ENCODE measurements at places on chromosomes 13 and 19. TPM values are rescaled to one million over a fixed set of nuclear protein-coding genes. Genes with fewer than 3 reads are reported as not detected.

- peak; percentile 75 for DNase-seq
Observed at GRCh38 chr19:2016041-2016807, 710 bp upstream of the BTBD2 start.

GRCh38 chr19:13016245-13016627, 21.0 kb downstream of the NFIX start:
- DNase-seq, result no peak

DNA sequence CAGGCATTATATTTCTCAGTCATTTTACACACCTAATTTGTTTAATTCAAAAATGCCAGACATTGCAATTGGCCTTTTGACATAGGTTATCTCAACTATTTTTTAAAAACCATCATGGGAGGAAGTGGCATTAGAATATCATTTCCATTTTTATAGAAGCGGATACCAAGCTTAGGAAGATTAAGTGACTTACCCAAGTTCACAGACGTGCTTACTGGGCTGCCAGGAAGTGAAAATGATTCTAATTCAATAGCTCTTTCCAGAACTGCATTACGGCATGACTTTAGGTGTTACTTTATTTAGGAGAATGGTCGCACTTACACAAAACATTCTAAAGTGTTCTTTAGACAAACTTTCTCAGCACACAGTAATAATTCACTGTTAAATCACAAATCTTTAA, 231.9 kb downstream of the KLF12 start:
- DNase-seq, result no peak

- DNase-seq, result no peak
Observed at GRCh38 chr13:25992076-25992475, 59.7 kb downstream of the SHISA2 start.

PSG7 gene
- not detected for total RNA-seq

CYP2A6 gene
- not detected for total RNA-seq

DNA sequence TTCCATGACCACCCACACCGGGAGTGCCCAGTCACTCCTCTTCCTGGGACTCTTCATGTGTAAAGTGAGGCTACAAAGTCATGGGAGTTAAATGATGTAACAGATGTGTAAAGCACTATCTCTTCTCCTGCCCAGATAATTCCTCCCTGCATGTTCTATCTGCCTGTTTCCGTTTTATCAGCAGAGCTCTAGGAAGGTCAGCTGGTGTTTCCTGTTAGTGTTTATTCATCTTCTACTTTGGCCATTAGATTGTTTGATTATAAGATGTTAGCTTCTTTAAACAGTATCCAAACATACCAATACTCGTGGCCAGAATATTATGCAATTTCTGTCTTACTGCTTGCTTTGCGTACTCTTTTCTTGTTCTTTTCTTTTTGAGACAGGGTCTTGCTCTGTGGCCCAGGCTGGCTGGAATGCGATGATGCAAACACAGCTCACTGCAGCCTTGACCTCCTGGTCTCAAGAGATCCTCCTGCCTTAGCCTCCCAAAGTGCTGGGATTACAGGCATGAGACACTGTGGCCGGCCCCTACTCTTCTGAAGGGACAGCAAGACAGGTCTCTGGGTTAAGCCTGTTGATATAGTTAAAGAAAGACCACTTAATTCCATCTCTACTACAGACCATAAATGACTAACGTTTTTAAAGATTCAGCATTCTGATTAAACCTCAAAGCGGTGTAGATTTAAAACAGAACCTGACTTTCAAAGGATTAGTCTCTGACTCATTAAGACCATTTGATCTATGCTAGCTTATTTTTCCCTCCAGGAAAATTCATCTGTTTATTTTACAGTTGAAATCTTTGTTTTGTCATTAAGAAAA, 97.4 kb upstream of the AKAP11 start:
- DNase-seq, result no peak

GRCh38 chr19:35736913-35737886, 5.1 kb downstream of the IGFLR1 start:
- DNase-seq, result no peak

PEG3 gene
- total RNA-seq, result 6.1 TPM

CCDC9 gene
- 27.9 TPM for total RNA-seq

SLC7A9 gene
- 0.28 TPM for total RNA-seq

ATG4D gene
- total RNA-seq, result 36.3 TPM

ZNF17 gene
- total RNA-seq, result 10.8 TPM

DNA sequence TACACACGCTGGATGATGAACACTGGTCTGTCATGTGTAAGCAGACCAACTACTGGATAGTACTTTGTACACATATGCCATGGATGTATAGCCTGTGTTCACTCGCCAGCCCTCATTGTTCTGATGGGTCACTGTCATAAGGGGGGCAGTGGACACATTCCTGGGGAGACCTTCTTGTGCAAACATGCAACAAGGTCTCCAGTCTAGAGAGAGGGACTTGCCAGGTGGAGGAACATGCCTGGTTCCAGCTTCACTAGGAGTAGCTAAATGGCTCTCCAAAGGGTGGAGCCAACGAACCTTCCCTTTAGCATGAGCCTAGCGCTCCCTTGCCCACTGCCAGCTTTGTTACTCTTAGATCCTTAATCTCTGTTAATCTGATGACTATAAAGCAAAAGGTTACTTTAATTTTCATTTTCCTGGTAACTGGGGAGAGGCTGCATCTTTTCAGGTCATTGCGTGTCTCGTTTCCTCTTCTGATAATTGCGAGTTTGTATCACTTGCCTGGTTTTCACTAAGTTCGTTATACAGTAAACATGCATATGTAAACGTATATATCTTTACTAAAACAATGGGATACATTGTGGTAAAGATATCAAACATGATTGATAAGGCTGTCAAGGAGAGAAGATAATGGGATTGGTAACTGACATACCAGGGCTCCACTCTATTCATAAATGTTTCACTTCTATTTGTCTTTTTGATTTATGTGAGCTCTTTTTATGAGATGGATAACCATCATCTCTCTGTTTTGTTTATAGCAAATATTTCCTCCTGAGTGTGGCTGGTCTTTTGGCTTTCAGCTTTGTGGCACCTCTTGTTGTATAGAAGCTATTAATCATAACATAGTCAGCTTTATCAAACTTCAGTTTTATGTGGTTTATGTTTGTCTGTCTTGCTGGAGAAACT, 235.2 kb upstream of the SGCG start:
- DNase-seq, result no peak

- DNase-seq, result no peak
Observed at GRCh38 chr19:47508721-47509120, 6.1 kb downstream of the NAPA start.

ZNF865 gene
- 18.4 TPM for total RNA-seq

DNA sequence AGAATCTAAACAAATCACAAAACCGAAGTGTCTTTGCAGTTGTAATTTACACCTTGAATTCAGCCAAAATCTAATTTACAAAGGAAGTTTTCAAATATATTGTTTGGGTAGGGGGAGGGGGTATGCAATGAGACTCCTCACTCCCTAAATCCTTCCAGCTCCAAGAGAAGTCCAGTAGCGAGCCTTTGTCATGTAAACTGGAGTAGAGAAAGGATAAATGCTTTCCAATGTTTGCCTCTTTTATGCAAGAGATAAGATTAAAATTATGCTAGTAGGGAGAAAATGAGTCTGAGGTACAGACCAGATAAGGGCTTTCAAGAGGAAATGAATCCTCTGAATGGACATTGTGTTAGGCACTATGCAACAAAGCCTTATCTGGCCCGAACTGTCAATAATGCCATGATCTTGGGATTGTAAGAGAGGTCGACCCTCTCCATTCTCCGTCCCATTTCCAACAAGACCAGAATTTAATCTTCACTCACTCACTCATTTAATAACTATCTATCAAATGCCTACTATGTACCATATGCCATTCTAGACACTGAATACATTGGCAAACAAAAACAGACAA, 199.2 kb downstream of the LACC1 start:
- no peak for DNase-seq

GRCh38 chr19:5403968-5404640, 51.1 kb upstream of the ZNRF4 start:
- DNase-seq, result peak; percentile 49

GRCh38 chr13:26847281-26847680, 86.7 kb upstream of the GPR12 start:
- DNase-seq, result no peak

- DNase-seq, result no peak
Observed at GRCh38 chr19:1577090-1577928, 9.2 kb upstream of the MEX3D start.

- peak; percentile 64 for DNase-seq
Observed at GRCh38 chr19:11018763-11019162, 57.9 kb downstream of the SMARCA4 start.

- peak; percentile 80 for DNase-seq
Observed at GRCh38 chr19:16382775-16383543, 58.3 kb downstream of the KLF2 start.

Measured in prostate gland (tissue), 2 donors.